ENCODE measurements at places on chromosomes 16 and 17. TPM values are rescaled to one million over a fixed set of nuclear protein-coding genes. Genes with fewer than 3 reads are reported as not detected.
A peak's percentile ranks its signal among the peaks of the same experiment; 100 is the strongest.

DNA sequence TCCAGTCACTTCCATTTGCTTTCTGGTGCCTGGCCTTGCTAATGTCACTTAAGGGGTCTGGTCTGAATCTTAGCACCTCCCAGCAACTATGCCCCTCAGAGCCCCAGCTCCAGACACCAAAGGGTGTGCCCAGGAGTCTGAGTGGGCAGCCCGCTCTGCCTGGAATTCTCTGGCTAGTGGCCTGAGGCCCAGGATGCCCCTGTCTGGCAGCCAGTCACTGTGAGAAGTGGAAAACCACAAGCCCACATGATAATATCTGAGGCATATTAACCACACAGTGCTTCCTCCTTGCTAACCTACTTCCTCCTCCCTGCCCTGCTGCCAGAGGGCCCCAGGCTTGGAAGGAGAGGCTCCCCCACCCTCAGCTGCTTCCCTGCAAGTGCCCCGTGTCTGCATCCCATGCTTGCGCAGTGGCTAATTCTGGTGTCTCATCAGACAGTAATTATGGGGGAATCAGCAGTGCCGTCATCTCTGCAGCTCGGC, 14.0 kb downstream of the SRCIN1 start:
- no peak overlapping the region for H3K27ac ChIP-seq
- no peak for DNase-seq
- no peaks in the 10 kb centered on the region for H3K36me3 ChIP-seq
- H3K27me3 ChIP-seq, result no peaks in the 10 kb centered on the region
- no peak overlapping the region for H3K4me3 ChIP-seq

DNA sequence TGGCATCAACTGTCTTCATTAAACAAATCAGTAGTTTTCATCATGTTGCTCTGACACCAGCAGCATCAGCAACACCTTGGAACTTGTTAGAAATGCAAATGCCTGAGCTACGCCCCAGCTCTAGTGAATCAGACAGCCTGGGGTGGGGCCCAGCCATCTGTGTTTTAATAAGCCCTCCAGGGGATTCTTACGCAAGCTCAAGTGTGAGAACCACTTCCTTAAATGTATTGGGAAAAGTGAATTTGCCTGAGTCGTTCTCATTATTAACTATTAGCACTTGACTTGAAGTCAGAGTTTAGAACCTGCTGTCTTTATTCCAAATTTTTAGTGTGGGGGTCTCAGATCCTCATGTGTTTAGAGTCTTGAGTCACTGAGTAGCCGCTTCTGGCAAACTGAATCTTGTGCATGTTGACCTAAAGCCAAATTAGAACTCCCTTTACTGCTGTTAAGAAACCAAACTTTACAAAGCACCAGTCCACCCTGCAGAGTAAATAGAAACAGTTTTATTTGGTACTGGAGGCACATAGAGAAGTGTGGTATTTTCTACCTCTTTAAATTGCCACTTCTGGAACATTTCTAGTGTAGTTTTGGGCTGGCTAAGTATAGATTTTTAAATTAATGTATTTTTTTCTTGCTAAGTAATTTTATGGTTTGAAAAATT, 137.4 kb upstream of the COX10 start:
- no peak for DNase-seq
- H3K4me3 ChIP-seq, result no peak overlapping the region
- peaks cover 11% of the 10 kb centered on the region for H3K4me1 ChIP-seq
- H3K36me3 ChIP-seq, result no peaks in the 10 kb centered on the region
- H3K27me3 ChIP-seq, result no peaks in the 10 kb centered on the region

GRCh38 chr16:10280262-10281170, 98.3 kb upstream of the GRIN2A start:
- H3K36me3 ChIP-seq, result no peaks in the 10 kb centered on the region
- no peak overlapping the region for H3K27ac ChIP-seq
- no peak for DNase-seq

- H3K27ac ChIP-seq, result no peak overlapping the region
- H3K27me3 ChIP-seq, result no peaks in the 10 kb centered on the region
- no peak for DNase-seq
- no peak overlapping the region for H3K4me3 ChIP-seq
- no peaks in the 10 kb centered on the region for H3K4me1 ChIP-seq
- no peaks in the 10 kb centered on the region for H3K36me3 ChIP-seq
Observed at GRCh38 chr17:4516735-4517134, 18.1 kb downstream of the SPNS2 start.

DNA sequence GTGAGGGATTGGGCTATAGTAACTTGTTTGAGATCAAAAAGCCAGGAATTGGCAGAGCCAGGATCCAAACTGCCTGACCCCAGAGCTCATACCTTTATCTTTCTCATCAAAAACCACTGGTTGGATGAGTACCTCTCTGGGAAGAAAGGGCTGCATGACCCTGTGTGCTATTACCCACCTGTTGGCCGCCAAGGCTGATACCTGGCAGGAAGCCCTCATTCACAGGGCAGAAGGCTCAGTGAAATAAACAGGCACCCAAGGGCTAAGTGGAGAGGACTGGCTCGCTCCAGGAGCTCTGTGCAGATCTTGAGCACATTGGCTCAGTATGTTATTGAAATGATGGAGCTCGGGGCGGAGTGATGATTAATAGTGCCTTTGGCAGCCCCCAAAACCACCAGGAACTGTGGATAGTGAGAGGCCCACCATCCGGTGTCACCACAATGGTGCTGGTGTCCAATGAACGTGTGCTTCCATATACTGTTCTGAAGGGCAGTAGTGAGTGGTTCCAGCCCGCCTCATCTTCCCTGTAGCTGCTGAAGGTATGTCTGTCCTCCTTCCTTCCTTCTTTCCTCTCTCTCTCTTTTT, 197.6 kb downstream of the MSI2 start:
- no peak overlapping the region for H3K27ac ChIP-seq
- no peak for DNase-seq
- no peaks in the 10 kb centered on the region for H3K27me3 ChIP-seq
- no peak overlapping the region for H3K4me3 ChIP-seq
- H3K4me1 ChIP-seq, result no peaks in the 10 kb centered on the region

DNA sequence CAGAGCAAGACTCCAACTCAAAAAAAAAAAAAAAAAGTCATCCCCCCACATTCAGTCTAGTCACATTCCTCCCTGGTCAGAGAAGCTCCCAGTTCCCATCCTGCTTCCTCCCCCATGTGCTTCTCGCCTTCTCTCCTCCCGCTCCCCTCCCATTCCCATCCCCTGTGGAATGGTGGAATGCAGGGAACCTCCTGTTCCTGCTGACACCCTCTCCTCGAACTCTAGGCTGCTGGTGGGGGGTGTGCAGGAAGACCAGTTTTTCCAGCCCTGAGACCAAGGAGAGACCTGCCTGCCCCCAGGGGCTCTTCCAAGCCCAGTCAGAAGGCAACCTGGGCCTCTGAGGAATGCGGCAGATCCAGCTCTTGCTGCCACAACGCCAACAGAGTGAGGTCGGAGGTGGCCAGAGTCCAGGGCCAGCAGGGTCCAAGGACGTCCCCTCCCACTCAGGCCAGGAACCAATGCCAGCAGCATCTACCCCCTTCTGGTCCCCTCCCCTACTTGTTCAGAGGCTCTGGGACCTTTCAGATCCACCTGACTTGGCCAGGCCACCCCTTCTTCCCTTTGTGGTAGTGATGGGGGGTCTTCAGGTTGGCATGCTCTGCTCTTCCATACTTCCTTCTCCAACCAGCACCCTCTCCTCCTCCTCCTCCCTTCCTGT, 39.3 kb upstream of the TAC4 start:
- H3K27me3 ChIP-seq, result no peaks in the 10 kb centered on the region
- no peak overlapping the region for H3K4me3 ChIP-seq
- H3K27ac ChIP-seq, result no peak overlapping the region
- H3K4me1 ChIP-seq, result no peaks in the 10 kb centered on the region
- DNase-seq, result no peak
- H3K36me3 ChIP-seq, result no peaks in the 10 kb centered on the region

DNA sequence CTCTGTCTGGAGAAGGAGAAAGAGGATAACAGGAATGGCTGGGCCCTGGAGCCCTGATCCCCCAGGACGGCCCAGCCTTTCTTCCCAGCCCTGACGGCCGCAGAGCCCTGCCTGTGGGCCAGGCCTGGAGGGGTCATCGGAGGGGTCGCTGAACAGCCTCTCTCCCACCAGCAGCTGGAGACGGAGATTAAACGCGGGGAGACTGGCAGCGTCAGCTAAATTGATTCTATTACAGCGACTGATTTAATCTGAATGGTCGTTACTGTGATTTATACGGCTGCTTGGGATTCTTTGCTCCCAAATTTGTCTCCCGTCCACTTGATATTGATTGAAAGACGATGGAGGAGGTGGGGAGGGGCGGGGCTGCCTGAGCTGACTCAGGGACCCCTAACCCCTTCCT, 7.1 kb upstream of the CDH15 start:
- no peaks in the 10 kb centered on the region for H3K36me3 ChIP-seq
- no peak overlapping the region for H3K4me3 ChIP-seq
- no peak overlapping the region for H3K27ac ChIP-seq

GRCh38 chr16:18834864-18835263, 33.5 kb upstream of the ARL6IP1 start:
- peaks cover 6% of the 10 kb centered on the region for H3K4me1 ChIP-seq
- H3K36me3 ChIP-seq, result peaks cover 89% of the 10 kb centered on the region
- H3K27ac ChIP-seq, result no peak overlapping the region
- no peak overlapping the region for H3K4me3 ChIP-seq
- H3K27me3 ChIP-seq, result no peaks in the 10 kb centered on the region
- DNase-seq, result no peak

- no peaks in the 10 kb centered on the region for H3K27me3 ChIP-seq
- no peak overlapping the region for H3K4me3 ChIP-seq
- no peak overlapping the region for H3K27ac ChIP-seq
- DNase-seq, result no peak
Observed at GRCh38 chr17:20273741-20274500, 193.4 kb downstream of the LGALS9B start.

GRCh38 chr16:82580298-82580890, 46.4 kb upstream of the CDH13 start:
- no peak overlapping the region for H3K27ac ChIP-seq
- no peaks in the 10 kb centered on the region for H3K27me3 ChIP-seq
- H3K36me3 ChIP-seq, result no peaks in the 10 kb centered on the region
- no peak overlapping the region for H3K4me3 ChIP-seq

DNA sequence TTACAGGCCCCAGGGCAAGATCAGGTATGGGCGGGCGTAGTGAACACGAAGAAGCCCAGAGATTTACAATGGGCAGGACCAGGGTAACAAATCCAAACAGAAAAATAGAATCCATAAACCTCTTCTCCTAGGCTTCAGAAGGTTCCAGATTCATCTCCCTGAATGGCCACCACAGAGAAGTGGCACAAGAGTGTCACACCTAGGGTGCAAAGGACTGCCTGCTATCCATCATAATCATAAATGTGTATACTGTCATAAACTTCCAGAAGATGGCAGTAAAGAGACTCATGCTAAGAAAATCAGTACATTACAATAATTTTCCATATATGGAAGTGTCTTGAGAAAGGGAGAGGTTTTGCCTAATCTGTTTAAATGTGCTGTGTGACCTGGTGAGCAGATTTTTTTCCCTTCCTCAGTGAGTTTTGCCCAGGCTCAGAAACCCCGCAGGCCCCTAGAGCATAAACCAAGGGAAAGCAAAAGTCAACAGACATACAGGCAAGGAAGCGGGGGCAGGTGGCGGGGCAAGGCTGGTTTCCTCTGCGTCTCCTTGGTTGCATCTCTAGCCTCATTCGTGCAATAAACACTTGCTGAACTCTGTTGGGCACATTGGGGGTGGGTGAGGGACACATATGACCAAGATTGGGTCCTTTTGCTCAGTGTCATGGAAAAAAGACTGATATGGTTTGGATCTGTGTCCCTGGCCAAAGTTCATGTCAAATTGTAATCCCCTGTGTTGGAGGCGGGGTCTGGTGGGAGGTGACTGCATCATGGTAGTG, 92.0 kb upstream of the CDH5 start:
- H3K27me3 ChIP-seq, result no peaks in the 10 kb centered on the region
- DNase-seq, result peak; percentile 27
- H3K27ac ChIP-seq, result no peak overlapping the region
- no peak overlapping the region for H3K4me3 ChIP-seq
- H3K4me1 ChIP-seq, result no peaks in the 10 kb centered on the region

GRCh38 chr17:72822358-72823023, 270.0 kb downstream of the SLC39A11 start:
- H3K27me3 ChIP-seq, result no peaks in the 10 kb centered on the region
- H3K36me3 ChIP-seq, result peaks cover 10% of the 10 kb centered on the region
- no peak overlapping the region for H3K4me3 ChIP-seq
- no peak overlapping the region for H3K27ac ChIP-seq
- no peak for DNase-seq
- no peaks in the 10 kb centered on the region for H3K4me1 ChIP-seq

GRCh38 chr16:47990676-47991075, 165.1 kb downstream of the ABCC12 start:
- DNase-seq, result no peak
- H3K4me1 ChIP-seq, result no peaks in the 10 kb centered on the region
- no peaks in the 10 kb centered on the region for H3K36me3 ChIP-seq
- no peak overlapping the region for H3K27ac ChIP-seq
- H3K27me3 ChIP-seq, result no peaks in the 10 kb centered on the region

DNA sequence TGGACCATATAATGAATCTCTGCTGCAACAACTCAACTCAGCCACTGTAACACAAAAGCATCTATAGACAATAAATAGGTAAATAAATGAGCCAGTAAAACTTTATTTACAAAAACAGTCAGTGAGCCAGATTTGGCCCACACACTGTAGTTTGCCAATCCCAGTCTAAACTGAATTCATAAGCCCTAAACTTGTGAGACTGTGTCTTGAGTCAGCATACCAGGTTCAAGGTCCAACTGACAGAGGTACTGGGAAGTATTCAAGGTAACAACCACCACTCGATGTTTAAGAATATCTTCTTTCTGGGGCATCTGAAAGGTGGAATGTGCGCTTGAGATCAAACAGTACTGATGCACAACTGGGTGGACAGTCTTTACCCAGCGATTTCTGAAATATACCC, 94.2 kb downstream of the HELZ start:
- H3K27me3 ChIP-seq, result no peaks in the 10 kb centered on the region
- peaks cover 33% of the 10 kb centered on the region for H3K36me3 ChIP-seq
- no peak overlapping the region for H3K4me3 ChIP-seq

DNA sequence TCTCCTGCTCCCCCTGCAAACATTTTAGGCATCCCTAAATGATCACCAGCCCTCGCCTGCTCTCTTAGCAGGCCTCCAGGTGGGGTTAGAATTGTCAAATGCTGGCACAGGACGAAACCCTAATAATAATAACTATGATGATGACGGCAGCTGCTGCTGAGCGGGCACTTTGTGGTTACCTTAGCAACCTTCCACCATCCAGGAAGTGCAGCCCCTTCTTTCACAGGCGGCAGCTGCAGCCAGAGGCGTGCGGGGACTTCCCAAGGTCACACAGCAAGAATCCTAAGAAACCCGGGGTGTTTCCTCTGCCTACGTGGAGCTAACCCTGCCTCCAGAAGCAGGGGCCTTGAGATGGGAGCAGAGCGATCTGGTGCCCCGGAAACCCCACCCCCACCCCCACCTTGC, 22.4 kb upstream of the EIF1 start:
- H3K4me3 ChIP-seq, result peak overlapping the region; percentile 56
- no peaks in the 10 kb centered on the region for H3K36me3 ChIP-seq
- no peak for DNase-seq
- no peaks in the 10 kb centered on the region for H3K27me3 ChIP-seq
- H3K4me1 ChIP-seq, result peaks cover 4% of the 10 kb centered on the region
- H3K27ac ChIP-seq, result peak overlapping the region; percentile 77

- no peaks in the 10 kb centered on the region for H3K27me3 ChIP-seq
- H3K4me3 ChIP-seq, result peak overlapping the region; percentile 100
- no peaks in the 10 kb centered on the region for H3K36me3 ChIP-seq
- peak overlapping the region; percentile 62 for H3K27ac ChIP-seq
- H3K4me1 ChIP-seq, result peaks cover 4% of the 10 kb centered on the region
Observed at GRCh38 chr16:1413684-1414531, 596 bp downstream of the UNKL start.

Gene MRPL45
- 22.2 TPM for polyA plus RNA-seq

Gene KCNH6
- polyA plus RNA-seq, result not detected

Gene IGSF6
- 2.6 TPM for polyA plus RNA-seq

Gene EPN3
- 0.06 TPM for polyA plus RNA-seq

Gene RAB34
- polyA plus RNA-seq, result 4.5 TPM

Gene RABEP2
- polyA plus RNA-seq, result 9.1 TPM

Gene PRSS27
- polyA plus RNA-seq, result 0.22 TPM

Gene SP2
- polyA plus RNA-seq, result 4.1 TPM

Gene CCL8
- polyA plus RNA-seq, result 0.03 TPM

All from liver (tissue), 10 donors.